IMR-90 (cell line): ENCODE measurements at places on chromosomes 1 and 21. TPM values are rescaled to one million over a fixed set of nuclear protein-coding genes. Genes with fewer than 3 reads are reported as not detected.

DNA sequence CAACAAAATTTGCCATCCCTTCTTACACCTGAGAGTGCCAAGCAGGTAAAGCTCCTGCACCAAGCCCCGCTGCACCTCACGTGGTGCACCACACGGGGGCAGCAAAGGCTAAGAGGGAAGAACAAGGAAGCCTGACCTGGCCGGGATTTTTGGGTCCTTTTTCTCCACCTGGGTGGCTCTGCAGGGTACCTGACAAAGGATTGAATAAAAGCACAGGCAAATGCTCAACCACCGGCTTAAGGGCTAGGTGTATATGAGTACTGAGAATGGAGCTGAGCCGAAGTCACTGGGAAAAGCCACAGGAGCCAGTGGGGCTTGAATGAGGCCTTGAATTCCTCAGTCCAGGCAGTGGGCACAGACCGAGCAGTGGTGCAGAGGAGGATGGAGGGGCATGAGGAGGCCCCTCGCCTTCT is 36.4 kb downstream of the ZNF697 start:
- no peaks in the 10 kb centered on the region for H3K4me1 ChIP-seq
- H3K36me3 ChIP-seq, result no peaks in the 10 kb centered on the region
- H3K4me3 ChIP-seq, result no peak overlapping the region
- H3K27ac ChIP-seq, result no peak overlapping the region
- peaks cover 3% of the 10 kb centered on the region; the same call in 1 of the 2 replicates for H3K27me3 ChIP-seq
- DNase-seq, result no peak

DNA sequence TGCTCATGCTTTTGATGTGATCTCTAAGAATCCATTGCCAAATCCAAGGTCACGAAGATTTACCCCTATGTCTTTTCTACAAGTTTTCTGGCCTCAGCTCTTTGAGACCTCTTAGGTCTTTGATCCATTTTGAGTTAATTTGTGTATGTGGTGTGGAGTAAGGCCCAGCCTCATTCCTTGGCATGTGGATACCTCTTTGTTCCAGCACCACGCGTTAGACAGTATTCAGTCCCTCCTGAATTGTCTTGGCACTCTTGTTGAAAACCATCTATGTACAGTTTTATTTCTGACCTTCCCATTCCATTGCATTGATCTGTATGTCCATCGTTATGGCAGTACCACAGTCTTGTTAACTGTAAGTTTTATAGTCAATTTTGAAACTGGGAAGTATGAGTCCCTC is 8.0 kb upstream of the FTCD start:
- no peaks in the 10 kb centered on the region for H3K4me1 ChIP-seq
- no peak overlapping the region for H3K4me3 ChIP-seq
- peaks cover 5% of the 10 kb centered on the region for H3K36me3 ChIP-seq
- DNase-seq, result no peak
- no peaks in the 10 kb centered on the region for H3K27me3 ChIP-seq

DNA sequence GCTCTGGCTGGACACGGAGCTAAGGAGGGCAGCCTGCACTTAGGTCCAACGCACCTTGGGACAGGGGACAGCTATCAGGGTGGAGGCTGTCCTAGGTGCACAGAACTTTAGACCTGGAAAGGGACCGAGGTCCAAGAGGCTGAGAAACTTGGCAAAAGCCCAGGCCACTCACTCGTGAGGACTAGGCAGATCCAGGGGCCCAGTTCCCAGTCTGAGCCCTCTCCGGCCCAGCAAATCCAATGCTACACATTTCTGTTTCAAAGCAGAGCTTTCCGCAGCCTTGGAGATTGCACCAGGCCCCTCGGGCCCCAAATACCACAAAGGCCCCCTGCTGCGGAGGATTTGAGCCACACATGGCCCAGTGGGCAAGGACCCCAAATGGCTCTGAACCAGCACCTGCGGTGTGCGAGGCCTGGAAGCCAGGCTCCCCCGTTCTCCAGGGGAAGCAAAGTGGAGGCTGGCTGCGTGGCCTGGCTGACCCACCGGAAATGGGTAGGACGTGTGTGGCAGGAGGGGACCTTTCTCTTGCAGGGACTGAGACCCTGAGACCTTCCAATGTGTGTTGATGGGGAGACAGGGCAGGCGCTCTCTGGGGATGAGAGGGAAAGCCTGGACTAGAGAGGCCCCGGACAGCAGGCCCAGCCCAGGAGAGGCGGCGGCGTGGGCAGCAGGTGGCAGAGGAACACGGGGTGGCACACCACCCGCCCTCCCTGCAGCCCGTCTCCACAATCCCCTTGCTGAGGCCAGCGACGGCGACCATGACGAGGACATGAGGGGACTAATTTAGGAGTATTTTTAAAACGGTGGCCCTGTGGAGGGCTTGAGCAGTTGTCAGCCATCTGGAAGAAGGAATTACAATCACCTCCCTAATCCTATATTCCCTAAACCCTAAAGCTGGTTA is 118.7 kb downstream of the CASZ1 start:
- peaks cover 10% of the 10 kb centered on the region; the same call in 1 of the 2 replicates for H3K27me3 ChIP-seq
- H3K27ac ChIP-seq, result no peak overlapping the region
- no peak for DNase-seq
- H3K4me1 ChIP-seq, result peaks cover 2% of the 10 kb centered on the region; the same call in 1 of the 2 replicates

CYP4Z1 gene
- total RNA-seq, result not detected in 2 replicates

RGS8 gene
- total RNA-seq, result not detected in 2 replicates

TNNT2 gene
- 0.18 and 0.56 TPM in 2 replicates for total RNA-seq

GRCh38 chr1:175278734-175279116 is 86.1 kb upstream of the KIAA0040 start:
- DNase-seq, result no peak
- H3K4me1 ChIP-seq, result no peaks in the 10 kb centered on the region
- no peak overlapping the region for H3K27ac ChIP-seq
- no peak overlapping the region for H3K4me3 ChIP-seq

DNA sequence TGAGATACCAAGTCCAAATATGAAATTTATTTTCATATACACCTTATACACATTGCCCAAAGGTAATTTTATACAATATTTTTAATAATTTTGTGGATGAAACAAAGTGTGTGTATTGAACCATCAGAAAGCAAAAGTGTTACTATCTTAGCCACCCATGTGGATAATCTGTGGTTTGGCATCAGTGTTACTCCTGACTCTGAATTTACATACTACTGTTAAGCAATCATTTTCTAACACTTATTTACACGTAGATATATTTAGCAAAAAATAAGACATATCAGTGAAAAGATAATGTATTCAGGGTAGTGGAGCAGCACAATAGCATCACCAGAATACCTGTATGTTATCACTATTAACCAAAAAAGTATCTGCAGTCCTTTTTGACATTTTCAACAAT is 23.8 kb downstream of the DENND2D start:
- H3K4me3 ChIP-seq, result no peak overlapping the region
- no peaks in the 10 kb centered on the region for H3K4me1 ChIP-seq
- peaks cover 5% of the 10 kb centered on the region for H3K36me3 ChIP-seq
- DNase-seq, result no peak

DNA sequence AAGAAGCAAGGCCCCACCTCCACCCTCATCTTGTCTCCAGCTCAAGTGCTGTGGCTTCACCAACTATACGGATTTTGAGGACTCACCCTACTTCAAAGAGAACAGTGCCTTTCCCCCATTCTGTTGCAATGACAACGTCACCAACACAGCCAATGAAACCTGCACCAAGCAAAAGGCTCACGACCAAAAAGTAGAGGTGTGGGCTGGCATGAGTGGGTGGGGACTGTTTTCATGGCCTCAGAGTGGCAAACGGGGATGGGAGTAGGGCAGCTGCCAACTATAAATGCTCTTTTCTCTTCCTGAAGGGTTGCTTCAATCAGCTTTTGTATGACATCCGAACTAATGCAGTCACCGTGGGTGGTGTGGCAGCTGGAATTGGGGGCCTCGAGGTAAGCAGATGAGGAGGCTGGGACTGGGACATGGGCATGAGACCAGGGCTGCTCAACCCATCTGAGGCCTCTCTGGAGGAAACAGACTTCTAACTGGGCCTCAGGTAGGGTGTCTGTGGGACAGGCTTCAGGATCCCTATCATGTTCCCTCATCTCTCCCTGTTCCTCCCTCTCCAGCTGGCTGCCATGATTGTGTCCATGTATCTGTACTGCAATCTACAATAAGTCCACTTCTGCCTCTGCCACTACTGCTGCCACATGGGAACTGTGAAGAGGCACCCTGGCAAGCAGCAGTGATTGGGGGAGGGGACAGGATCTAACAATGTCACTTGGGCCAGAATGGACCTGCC is 8.8 kb upstream of the P3R3URF start:
- peaks cover 18% of the 10 kb centered on the region for H3K36me3 ChIP-seq
- H3K4me1 ChIP-seq, result peaks cover 16% of the 10 kb centered on the region
- H3K27ac ChIP-seq, result no peak overlapping the region
- no peak overlapping the region for H3K4me3 ChIP-seq
- H3K27me3 ChIP-seq, result no peaks in the 10 kb centered on the region

GRCh38 chr21:44618504-44618903 is 6.6 kb downstream of the KRTAP10-8 start:
- H3K27me3 ChIP-seq, result peaks cover 3% of the 10 kb centered on the region; the same call in 1 of the 2 replicates
- no peak overlapping the region for H3K27ac ChIP-seq
- H3K4me3 ChIP-seq, result no peak overlapping the region
- no peaks in the 10 kb centered on the region for H3K4me1 ChIP-seq
- DNase-seq, result peak; percentile 14

KIF17 gene
- 4.5 and 4.7 TPM in 2 replicates for total RNA-seq
